ENCODE measurements at places on chromosomes 4 and X. TPM values are rescaled to one million over a fixed set of nuclear protein-coding genes. Genes with fewer than 3 reads are reported as not detected.

CSN1S1 gene
- total RNA-seq, result not detected

CENPU gene
- 117 TPM for total RNA-seq

GRCh38 chr4:6049985-6050384 lies 31.8 kb upstream of the C4orf50 start:
- no peaks in the 10 kb centered on the region for H3K36me3 ChIP-seq
- H3K4me3 ChIP-seq, result no peak overlapping the region
- H3K27ac ChIP-seq, result no peak overlapping the region
- DNase-seq, result no peak

- H3K27me3 ChIP-seq, result no peaks in the 10 kb centered on the region
- H3K36me3 ChIP-seq, result no peaks in the 10 kb centered on the region
- no peak overlapping the region for H3K4me3 ChIP-seq
- no peak overlapping the region for H3K27ac ChIP-seq
- H3K4me1 ChIP-seq, result peaks cover 6% of the 10 kb centered on the region
- DNase-seq, result no peak
These were observed 29.7 kb upstream of the HELT start for GRCh38 chr4:184988611-184989010.

IQCM gene
- total RNA-seq, result 7.4 TPM

DNA sequence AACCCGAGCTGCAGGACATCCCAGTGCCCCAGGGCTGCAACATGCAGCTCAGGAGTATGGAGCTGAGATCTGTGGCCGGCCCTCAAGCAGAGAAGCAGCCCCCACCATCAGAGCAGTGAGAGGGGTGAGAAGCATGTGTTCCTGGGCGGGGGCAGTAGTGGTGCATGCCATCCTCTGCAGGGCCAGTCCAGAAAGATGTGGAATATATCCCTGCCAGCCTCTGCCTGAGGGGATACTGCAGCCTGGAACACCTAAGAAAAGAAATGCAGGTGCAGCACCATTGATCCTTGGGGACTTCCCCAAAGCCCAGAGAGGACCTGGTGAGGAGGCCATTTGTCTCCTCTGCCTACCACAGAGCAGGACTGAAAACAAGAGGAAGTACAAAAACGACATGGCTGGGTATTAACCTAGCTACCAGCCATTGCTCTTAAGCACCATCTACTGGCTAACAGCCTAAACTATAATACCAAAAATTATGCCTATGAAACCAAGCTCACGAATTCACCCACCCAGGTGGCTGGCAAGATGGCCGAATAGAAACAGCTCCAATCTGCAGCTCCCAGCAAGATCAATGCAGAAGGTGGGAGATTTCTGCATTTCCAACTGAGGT lies 158.8 kb downstream of the ADGRA3 start:
- H3K4me3 ChIP-seq, result no peak overlapping the region
- no peaks in the 10 kb centered on the region for H3K36me3 ChIP-seq

DNA sequence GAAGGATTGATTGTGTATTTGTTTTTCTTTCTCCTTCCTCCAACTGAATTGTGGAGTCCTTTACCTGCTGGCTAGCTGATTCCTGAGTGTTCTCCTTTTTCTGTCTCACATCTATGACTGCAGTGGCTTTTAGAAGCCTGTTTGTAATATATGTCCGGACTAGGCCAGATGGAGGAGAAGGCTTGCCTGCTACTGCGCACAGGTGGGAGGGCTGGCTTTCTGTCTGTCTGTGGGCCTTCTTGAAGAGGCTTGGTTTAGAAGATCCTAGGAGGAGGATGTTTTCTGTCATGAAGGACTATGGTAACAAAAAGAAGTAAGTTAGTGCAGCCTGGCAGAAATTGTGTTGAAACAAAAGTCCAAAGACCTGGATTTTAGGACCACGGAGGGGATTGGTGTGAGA lies 8.5 kb downstream of the PPP1R3F start:
- no peaks in the 10 kb centered on the region for H3K36me3 ChIP-seq
- no peak for DNase-seq
- H3K27ac ChIP-seq, result no peak overlapping the region
- H3K4me3 ChIP-seq, result no peak overlapping the region
- no peaks in the 10 kb centered on the region for H3K4me1 ChIP-seq

- H3K27ac ChIP-seq, result no peak overlapping the region
- no peak for DNase-seq
- H3K4me3 ChIP-seq, result no peak overlapping the region
- H3K36me3 ChIP-seq, result no peaks in the 10 kb centered on the region
- H3K4me1 ChIP-seq, result no peaks in the 10 kb centered on the region
These were observed 211.7 kb upstream of the AGTR2 start for GRCh38 chrX:115958687-115959359.

DNA sequence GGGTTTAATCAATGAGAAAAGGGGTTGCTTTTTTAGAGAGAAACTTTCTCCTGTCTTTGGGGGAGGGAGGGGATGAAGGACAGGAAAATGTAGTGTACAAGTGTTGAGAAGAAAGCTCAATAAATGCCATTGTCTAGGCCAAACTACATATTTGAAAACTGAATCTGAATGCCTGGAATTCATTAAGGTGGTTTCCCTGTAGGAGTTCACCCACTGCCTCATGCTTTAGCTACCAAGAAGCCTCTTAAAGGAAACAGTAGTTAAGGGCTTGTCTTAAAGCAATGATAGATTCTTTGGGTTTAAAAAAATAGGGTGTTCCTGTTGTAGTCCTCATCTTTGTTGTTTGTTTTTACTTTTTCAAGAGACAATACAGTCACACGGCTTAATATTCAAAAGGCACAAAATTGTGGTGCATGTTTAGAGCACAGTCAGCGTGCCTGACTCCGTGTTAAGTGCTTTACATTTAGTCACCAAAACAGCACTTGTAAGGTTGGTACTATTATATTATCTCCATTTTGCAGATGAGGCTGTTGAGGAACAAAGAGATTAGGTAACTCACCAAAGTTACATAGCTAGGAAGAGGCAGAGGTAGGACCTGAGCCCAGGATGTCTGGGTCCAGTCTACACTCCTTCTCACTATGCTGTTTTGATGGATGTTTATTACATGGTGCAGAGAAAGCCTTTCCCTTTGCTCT lies 46.0 kb downstream of the FNIP2 start:
- H3K36me3 ChIP-seq, result no peaks in the 10 kb centered on the region
- H3K4me1 ChIP-seq, result peaks cover 15% of the 10 kb centered on the region
- H3K27me3 ChIP-seq, result no peaks in the 10 kb centered on the region

- H3K4me3 ChIP-seq, result no peak overlapping the region
- H3K36me3 ChIP-seq, result no peaks in the 10 kb centered on the region
These were observed 27.1 kb upstream of the IL15 start for GRCh38 chr4:141609243-141609642.

GRCh38 chrX:53251307-53251706 lies 26.3 kb upstream of the KDM5C start:
- no peaks in the 10 kb centered on the region for H3K36me3 ChIP-seq
- no peak overlapping the region for H3K27ac ChIP-seq
- no peaks in the 10 kb centered on the region for H3K27me3 ChIP-seq
- DNase-seq, result no peak
- H3K4me3 ChIP-seq, result no peak overlapping the region

CENPVL1 gene
- 5.9 TPM for total RNA-seq

DNA sequence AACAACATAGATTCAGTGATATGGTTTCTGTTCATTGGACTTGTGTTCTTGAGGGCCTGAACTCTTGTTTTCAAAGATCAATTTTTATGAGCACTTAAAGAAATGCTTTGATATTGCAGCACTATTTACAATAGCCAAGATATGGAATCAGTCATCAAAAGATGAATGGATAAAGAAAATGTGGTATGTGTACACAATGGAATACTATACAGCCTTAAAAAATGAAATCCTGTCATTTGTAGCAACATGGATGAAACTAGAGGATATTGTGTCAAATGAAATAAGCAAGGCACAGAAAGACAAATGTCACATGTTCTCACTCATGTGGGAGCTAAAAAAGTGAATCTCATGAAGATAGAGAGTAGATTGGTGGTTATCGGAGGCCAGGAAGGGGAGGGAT lies 21.9 kb downstream of the RNF128 start:
- H3K27ac ChIP-seq, result no peak overlapping the region
- DNase-seq, result no peak
- H3K36me3 ChIP-seq, result no peaks in the 10 kb centered on the region
- no peaks in the 10 kb centered on the region for H3K4me1 ChIP-seq
- H3K4me3 ChIP-seq, result no peak overlapping the region

SPP1 gene
- total RNA-seq, result 5.0 TPM

RTL9 gene
- 66.6 TPM for total RNA-seq

ARAF gene
- total RNA-seq, result 29.8 TPM

DNA sequence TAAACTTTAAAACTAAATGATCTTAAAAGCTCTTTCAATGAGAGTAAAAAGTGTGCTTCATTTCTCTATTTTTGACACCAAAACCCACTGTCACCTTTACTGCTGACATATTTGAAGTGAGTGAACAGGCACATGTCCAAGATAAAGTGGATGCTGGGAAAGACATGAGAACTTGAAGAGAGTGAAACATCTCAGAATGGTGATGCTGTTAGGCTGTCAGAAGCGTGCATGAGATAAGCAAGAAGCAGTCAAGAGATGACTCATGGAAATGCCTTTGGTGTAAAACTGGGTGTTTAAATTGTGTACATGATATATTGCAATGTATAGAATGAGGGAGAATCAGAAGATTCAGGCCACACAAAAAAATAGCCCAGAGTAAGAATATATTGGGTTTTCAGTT lies 21.8 kb upstream of the GBA3 start:
- H3K4me1 ChIP-seq, result no peaks in the 10 kb centered on the region
- no peak for DNase-seq

WDR17 gene
- total RNA-seq, result 10.2 TPM

GRCh38 chr4:15833801-15834200 lies 55.7 kb downstream of the CD38 start:
- H3K4me1 ChIP-seq, result no peaks in the 10 kb centered on the region
- H3K27me3 ChIP-seq, result no peaks in the 10 kb centered on the region
- no peak overlapping the region for H3K27ac ChIP-seq
- DNase-seq, result peak; percentile 17
- H3K4me3 ChIP-seq, result no peak overlapping the region

DNA sequence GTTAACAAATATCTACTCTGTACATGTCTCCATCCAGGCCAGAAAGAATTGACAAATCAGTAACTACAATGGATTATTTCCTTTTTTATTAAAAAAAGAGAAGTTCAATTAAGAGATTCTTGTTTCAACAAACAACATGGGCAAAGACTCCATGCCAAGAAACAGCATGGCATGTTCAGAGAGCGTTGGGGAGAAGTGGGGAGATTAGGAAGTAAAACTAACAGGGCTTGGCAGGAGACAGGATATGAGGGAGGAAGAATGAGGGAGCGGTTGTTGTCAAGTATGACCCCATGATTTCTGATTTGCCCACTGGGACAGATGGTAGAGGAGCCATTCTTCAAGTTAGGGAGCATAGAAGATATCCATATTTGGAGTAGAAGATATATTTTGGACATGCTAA lies 128.4 kb downstream of the RNF150 start:
- no peak for DNase-seq
- no peaks in the 10 kb centered on the region for H3K36me3 ChIP-seq
- no peaks in the 10 kb centered on the region for H3K27me3 ChIP-seq
- no peak overlapping the region for H3K27ac ChIP-seq
- H3K4me1 ChIP-seq, result no peaks in the 10 kb centered on the region
- H3K4me3 ChIP-seq, result no peak overlapping the region

- H3K4me3 ChIP-seq, result no peak overlapping the region
- H3K27me3 ChIP-seq, result no peaks in the 10 kb centered on the region
- DNase-seq, result no peak
- H3K27ac ChIP-seq, result no peak overlapping the region
- H3K36me3 ChIP-seq, result no peaks in the 10 kb centered on the region
- H3K4me1 ChIP-seq, result no peaks in the 10 kb centered on the region
These were observed 35.8 kb downstream of the SLC10A7 start for GRCh38 chr4:146485968-146486367.

ETNPPL gene
- 1.1 TPM for total RNA-seq

DNA sequence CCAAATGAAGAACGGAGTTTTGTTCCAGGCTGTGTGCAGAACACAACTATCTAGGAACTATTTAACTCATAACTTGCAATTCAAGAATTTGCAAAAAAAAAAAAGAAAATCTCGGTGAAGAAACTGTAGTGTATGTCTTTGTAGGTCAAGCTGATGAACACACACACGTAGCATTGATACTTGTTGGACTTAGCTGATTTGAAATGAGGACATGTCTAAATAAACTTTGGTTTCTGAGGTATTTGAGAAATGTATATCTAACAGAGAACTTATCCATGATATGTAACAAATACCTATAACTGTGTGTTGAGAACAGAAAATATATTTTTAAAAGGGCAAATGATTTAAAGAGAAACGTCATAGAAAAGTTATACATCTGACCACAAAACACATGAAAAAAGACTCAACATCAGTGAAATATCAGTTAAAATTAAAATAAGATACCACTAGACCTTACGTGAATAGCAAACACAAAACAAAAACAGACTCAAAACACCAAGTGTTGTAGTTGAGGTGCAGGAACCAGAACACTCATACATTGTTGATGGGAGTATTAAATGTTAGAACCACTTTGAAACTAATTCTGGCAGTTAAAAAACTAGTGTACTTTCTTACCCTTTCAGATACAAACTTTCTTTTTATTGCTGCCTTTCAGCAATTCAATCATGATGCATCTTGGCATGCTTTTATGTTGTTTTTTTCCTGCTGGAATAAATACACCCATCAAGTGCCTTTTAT lies 1535.8 kb upstream of the PCDH10 start:
- no peaks in the 10 kb centered on the region for H3K27me3 ChIP-seq
- H3K27ac ChIP-seq, result no peak overlapping the region
- DNase-seq, result no peak
- no peaks in the 10 kb centered on the region for H3K36me3 ChIP-seq
- no peaks in the 10 kb centered on the region for H3K4me1 ChIP-seq

DNA sequence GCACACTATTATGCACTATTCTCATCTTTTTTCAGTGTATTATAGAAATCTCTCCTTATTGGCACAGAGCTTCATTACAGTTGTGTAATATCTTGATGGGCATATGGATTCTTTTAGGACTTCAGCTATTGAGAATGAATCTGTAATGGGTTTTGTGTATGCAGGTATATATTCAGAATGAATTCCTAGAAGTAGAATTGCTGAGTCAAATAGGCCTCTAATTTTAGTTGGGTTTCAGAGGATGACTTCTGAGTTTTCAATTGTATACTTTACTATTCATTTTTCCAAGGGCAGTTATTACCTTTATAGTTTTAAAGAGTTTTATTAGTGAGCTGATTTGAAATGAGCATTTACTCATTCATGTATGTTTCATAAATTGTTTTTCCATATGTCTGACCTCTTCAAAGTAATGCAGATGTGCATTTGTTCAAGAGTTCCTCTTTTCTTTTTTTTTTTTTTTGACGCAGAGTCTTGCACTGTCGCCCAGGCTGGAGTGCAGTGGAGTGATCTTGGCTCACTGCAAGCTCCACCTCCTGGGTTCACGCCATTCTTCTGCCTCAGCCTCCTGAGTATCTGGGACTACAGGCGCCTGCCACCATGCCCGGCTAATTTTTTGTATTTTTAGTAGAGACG lies 19.5 kb downstream of the CASP6 start:
- no peak overlapping the region for H3K4me3 ChIP-seq
- no peak for DNase-seq
- H3K4me1 ChIP-seq, result no peaks in the 10 kb centered on the region
- H3K36me3 ChIP-seq, result no peaks in the 10 kb centered on the region

- no peak overlapping the region for H3K27ac ChIP-seq
- H3K4me1 ChIP-seq, result peaks cover 8% of the 10 kb centered on the region
- no peaks in the 10 kb centered on the region for H3K27me3 ChIP-seq
- H3K4me3 ChIP-seq, result no peak overlapping the region
- no peak for DNase-seq
- H3K36me3 ChIP-seq, result no peaks in the 10 kb centered on the region
These were observed 8.4 kb upstream of the HAUS7 start for GRCh38 chrX:153478746-153479145.
